Smooth muscle cell of the pulmonary artery (primary cell): ENCODE measurements at places on chromosomes 7 and 10. TPM values are rescaled to one million over a fixed set of nuclear protein-coding genes. Genes with fewer than 3 reads are reported as not detected.

The MEST gene
- 262 and 361 TPM in 2 replicates for total RNA-seq

The TMED4 gene
- 106 and 121 TPM in 2 replicates for total RNA-seq

The CHCHD3 gene
- total RNA-seq: 53.0 and 62.1 TPM in 2 replicates

The VPS50 gene
- 28.0 and 30.9 TPM in 2 replicates for total RNA-seq

The FZD8 gene
- 14.5 and 153 TPM in 2 replicates for total RNA-seq

The MRPS16 gene
- 43.9 and 50.1 TPM in 2 replicates for total RNA-seq

The PIK3AP1 gene
- total RNA-seq: 0.13 TPM in 1 of 2 replicates, not detected in the other

The ASB10 gene
- total RNA-seq: not detected in 2 replicates

The RHBDD2 gene
- 18.9 and 28.4 TPM in 2 replicates for total RNA-seq

The COL1A2 gene
- 7,425 and 10,972 TPM in 2 replicates for total RNA-seq

The TMEM270 gene
- not detected in 2 replicates for total RNA-seq

The GHITM gene
- 172 and 189 TPM in 2 replicates for total RNA-seq

The DGKB gene
- 0.07 and 0.13 TPM in 2 replicates for total RNA-seq

The C10orf95 gene
- total RNA-seq: not detected in 2 replicates

The SERPINE1 gene
- total RNA-seq: 1,589 and 2,809 TPM in 2 replicates

The SFRP4 gene
- total RNA-seq: 72.7 and 95.2 TPM in 2 replicates

The CPED1 gene
- 52.0 and 64.8 TPM in 2 replicates for total RNA-seq

The NPSR1 gene
- total RNA-seq: not detected in 2 replicates

The ARHGAP22 gene
- total RNA-seq: 85.4 and 107 TPM in 2 replicates

The UCN3 gene
- total RNA-seq: not detected in 2 replicates

The HOXA5 gene
- 1.2 and 5.1 TPM in 2 replicates for total RNA-seq

The AS3MT gene
- total RNA-seq: 5.0 and 6.9 TPM in 2 replicates
